ENCODE measurements at places on chromosomes 5 and 9.

GRCh38 chr9:35350212-35350611 is 139.7 kb upstream of the RUSC2 start:
- DNase-seq, result no peak

DNA sequence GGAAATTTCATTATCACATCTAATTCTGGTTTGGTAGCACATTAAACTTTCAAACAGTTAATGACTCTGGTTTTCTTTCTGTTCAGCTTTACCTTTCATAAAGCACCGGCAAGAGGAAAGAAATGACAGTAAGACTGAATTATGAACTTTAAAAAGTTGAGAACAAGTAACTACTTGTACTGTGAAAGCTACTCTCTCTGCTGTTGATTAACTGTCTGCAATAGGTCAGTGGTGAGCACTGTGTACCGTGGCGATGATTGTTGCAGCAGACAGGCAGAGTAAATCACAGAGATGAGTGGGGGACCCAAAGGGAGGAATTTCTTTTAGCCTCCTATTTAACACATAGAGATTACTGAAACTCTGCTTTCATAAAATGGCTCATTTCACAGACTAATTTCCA is 74.0 kb upstream of the MEF2C start:
- no peak for DNase-seq

DNA sequence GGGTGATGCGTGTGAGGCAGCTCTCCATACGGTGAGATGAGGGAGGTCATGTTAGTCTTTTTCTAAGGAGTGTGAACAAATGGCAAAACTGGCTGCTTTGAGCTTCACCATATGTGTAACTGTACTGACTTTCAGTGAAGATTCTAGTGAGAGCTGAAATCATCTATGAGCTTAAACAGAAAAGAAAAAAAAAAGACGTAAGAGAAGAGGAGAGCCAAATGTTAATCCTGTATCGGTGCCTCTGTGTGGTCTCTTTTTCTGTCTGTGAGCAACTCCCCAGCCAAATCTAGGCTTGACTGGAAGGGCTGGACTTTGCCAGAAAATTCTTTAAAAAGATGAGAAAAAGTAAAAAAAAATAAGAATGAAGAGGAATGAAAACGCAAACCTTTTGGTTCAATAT is 209.7 kb upstream of the TUT7 start:
- DNase-seq, result no peak

DNA sequence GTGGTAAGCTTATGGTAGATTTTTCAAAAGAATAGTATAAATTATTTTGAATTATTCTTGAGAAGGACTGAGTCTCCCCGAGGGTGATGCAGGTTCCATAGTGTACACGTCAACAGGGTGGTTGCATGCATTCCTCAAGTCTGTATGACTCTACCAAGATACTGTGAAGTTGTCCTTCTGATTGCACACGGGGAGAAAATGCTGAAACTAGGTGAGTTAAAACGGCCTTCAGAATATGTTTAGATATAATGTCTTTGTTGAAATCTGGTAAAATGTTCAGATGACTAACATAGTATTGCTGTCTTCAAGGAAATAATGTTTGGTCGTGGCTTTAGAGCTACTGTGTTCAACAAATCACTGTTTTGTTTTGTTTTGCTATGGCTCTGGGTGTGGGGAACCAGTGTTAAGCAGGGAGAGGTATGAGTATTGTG is 22.4 kb upstream of the TNFAIP8 start:
- no peak for DNase-seq

DNA sequence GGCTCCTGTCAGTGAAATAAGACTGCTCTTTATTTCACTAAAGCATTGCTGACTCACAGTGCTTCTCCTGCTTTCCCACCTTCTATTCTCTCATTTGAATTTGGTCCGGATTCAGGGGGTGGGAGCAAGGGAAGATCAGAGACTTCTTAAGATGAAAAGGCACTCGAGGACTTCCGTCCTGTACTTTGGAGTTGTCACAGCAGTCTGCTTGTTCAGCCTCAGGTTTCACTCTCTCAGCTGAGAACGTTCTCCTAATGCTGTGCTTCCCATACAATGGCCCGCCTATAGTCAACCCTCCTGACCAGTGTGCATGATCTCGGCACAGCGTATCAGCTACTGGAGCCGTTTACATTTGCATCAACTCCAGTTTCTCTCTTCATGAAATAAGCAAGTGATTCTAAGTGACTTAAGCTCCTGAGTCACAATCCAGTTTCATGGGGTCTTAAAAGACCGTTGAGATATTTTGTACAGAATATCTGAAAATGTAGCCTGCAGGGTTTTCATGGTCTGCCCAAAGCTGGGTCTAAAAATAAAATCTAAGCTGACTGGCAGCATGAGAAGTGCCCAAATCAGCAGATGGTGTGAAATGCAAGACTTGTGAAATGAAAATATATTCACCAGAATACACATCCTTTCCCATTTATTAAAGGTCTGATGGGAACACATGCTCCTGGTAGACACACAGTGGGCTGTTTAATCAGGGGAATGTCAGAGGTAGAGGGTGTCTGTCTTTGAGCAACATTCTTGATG is 145.0 kb downstream of the ADCY2 start:
- DNase-seq, result no peak

DNA sequence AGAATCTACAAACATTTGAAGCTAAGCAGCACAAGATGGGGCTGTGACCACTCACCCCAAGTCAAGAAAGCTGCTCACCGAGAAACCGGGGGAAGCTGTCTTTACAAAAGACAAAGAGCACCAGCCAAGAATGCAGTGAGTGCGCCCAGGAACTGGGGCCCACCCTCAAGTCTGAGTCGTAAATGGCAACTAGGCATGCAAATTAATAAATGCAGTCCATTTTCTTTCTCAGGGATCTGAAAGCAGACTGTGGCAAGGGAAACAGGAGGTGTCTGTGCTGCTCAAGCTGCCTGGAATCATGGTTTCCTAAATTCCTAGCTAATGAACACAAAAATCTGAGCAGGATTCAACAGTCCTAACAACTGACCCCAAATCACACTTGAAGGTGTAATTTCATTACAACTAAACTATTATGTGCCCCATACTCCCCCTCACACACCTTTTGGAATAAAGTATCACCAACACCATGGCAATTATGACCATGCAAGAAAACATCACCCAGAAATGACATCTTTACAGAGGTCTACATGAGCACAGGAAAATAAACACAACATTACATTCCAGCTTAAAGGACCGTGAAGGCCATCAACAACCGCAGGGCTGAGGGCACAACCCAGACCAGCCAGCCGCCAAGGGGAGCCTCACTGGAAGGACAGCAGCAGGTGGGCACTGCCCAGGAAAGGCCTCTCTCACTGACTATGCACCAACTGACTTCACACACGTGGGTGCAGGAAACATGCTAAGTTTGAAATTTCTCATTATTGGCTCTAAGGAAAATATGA is 17.6 kb downstream of the NSUN2 start:
- no peak for DNase-seq

DNA sequence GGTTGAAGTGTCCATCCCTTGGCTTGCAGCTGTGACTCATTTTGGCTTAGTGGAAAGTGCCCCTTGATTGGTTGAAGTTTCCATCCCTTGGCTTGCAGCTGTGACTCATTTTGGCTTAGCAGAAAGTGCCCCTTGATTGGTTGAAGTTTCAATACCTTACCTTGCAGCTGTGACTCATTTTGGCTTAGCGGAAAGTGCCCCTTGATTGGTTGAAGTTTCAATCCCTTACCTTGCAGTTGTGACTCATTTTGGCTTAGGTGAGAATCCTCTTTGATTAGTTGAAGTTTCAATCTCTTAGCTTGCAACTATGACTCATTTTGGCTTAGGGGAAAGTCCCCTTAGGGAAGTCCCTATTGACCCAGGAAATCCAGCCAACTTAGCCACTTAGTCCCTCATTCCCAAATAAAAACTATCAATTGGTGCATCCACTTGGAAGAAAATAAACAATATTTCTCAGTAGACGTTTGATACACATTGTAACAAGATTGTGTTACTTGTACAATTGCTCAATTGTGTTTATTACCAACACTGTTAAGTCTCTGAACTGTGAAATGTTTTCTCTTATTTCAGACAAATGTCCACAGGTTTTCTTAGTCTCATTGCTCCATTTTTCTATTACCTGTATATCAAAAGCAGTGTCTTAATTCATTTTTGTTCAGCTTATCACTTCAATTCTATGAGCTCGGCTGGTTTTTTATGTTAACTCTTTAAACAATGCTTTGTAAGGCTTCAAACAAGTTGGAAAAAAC is 2308.8 kb upstream of the ACO1 start:
- no peak for DNase-seq

DNA sequence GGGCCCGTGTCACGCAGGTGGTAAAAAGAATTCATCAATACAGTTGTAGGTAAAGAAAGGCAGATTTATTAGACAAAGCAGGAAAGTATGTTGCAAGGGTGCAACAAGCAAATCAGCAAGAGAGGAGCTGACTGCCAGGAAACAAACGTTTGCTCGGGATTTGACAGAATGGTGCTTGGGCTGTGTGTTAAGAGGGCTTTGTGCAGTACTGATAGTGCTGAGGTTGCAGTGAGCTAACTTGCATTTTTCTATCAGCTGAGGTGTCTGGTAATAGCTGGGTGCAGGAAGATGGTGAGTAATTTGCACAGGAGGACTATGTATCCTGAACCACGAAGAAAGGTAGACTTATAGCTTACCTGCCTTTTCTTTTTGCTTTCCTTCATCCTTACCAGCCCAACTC is 3.9 kb upstream of the RARS1 start:
- DNase-seq, result no peak

DNA sequence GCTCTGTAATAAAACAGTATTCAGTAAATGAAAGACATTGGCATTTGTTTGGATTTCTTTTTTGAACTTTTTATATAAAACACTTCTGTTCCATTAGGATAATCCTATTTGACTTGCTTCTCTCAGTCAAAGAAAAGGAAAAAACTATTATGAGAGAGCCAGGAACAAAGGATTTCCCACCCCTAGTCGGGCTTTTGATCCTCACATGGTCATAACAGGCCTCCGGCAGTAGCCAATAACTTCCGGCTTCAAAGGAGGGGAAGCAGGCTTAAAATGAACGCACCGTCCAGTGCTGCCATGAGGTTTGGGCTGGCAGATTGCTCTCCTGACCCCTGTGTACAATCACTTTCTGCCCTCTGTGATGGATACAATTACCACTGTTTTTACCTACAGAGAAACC is 209.3 kb downstream of the ZNF608 start:
- no peak for DNase-seq

- no peak for DNase-seq
Observed at GRCh38 chr5:39955156-39955555, 530.4 kb upstream of the DAB2 start.

- no peak for DNase-seq
Observed at GRCh38 chr9:92749934-92750315, 14.7 kb downstream of the BICD2 start.

DNA sequence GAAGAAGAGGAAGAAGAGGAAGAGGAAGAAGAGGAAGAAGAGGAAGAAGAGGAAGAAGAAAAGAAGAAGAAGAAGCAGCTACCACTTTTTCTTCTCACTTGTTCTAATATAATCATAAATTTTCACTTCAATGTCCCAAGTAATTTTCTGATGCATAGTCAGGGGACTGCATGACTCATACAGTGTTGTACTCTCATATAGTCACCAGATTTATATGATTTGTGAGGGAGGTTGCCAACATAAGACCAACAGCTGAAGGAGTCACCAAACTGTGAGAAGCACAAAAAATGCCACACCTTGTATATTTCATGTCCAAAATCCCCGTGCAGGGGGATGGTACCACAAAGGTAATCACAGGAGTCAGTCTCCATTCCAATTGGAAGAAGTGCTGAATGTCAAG is 32.7 kb upstream of the DMRTA1 start:
- DNase-seq, result no peak

- no peak for DNase-seq
Observed at GRCh38 chr9:121599872-121600585, 51.4 kb upstream of the DAB2IP start.

- no peak for DNase-seq
Observed at GRCh38 chr5:59587489-59588337, 305.8 kb downstream of the PDE4D start.

DNA sequence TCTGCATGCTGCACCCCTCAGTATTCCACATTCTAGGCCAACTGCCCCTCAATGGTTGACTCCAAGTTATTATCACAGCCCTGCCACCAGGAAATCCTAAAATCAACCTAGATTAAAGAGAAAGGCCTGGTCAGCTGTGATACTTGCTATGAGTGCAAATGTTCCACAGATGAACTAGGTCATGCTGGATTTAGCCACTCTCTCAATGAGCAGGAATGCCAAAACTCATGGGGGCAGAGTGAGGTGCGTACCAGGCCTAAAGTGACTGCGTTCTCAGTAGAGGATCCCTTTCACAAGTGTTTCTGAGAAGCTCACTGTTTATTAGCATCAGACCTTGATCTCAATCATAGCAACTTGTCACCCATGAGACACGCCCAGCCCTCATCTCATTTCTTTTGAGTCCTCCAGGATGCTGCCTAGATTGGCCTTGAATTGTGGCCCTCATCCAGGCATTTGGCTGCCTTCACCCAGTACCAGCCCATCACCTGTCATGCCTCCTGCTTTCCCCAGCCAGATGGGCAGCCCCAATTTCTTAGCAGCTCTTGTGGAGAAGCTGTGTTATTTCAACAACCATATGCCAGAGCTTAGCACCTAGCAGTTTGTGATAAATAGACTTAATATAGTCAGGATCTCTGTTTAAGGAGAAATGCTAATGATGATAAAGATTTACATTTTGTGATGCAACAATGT is 383.9 kb downstream of the CTNND2 start:
- DNase-seq, result no peak

- no peak for DNase-seq
Observed at GRCh38 chr5:110510146-110510545, 216.3 kb downstream of the TMEM232 start.

GRCh38 chr9:137705906-137706305 is 87.1 kb downstream of the EHMT1 start:
- no peak for DNase-seq

- no peak for DNase-seq
Observed at GRCh38 chr9:1505489-1505888, 455.3 kb downstream of the DMRT2 start.

GRCh38 chr9:110191615-110192014 is 16.3 kb downstream of the C9orf152 start:
- DNase-seq, result no peak

DNA sequence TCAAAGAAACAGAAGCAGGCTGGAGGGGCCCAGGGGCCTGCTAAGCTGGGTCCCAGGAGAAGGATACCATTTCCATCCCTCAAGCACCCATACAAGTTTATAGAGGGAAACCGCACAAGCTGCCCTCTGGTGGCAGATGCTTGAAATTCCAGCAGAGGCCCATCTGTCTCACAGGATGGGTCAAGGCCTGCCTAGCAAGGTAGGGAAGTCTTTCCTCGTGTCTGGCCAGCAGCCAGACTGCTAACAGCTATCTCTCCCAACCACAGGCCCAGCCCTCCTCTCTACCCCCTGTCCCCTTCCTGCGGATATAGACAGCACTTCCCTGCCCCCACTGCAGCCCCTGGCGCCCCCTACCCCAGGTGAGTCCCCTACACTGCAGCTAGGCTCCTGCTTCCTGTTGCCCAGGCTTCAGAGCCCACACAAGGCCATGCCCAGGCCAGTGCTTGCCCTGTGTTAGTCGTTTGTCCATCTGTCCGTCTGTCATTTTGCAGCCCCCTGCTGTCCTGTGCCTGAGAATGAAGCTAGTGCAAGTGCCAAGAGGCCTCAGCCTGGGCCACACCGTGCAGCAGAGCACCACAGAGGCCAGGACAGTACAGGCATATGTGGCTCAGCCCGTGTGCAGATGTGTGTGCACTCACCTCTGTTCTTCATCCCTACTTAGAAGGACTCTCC is 26.2 kb downstream of the TCF7 start:
- peak; percentile 63 for DNase-seq

All from activated CD4-positive, CD25-positive, alpha-beta regulatory T cell treated with anti-CD3 and anti-CD28 coated beads, Interleukin-2, amount 50 U/mL, for 72 hours (primary cell).